ENCODE measurements at places on chromosomes 2 and 18.

DNA sequence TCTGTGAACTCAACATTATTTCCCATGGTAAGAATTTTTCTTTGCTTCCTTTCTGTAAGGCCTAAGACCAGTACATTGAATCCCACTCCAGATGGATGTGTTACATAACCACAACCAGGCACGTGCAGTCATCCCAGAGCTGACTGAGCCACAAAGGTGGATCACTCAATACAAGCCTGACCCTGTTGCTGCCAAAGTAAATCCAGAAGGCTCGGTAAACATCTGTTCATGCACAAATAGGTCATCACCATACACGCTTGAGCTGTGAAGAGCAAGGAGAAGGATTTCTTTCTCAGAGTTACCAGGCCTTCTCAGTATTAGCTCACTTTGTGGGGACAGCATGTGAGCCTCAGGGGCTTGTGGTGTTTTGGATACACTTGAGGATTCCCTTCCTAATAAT is 791.4 kb upstream of the FANCL start:
- peak; percentile 100 for DNase-seq

DNA sequence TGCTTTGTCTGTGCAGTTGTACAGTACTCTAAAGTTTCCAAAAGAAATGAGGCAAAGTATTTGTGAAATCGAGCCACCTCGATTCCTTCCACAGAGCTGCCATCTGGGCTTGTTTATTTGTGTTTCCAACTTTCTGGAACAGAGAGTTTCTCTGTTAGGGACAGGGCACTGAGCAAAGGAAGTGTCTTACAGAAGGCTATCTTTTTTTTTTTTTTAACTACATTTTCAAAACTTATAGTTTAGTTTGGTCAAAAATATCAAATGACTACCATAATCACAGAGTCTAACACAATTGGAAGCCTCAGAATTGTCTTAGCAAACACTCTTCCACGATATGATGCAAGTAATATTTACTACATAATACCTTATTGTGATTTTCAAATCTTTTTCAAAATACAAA is 796 bp downstream of the RFTN2 start:
- DNase-seq = no peak

- no peak for DNase-seq
Measured at GRCh38 chr2:147182260-147182659, 662.6 kb upstream of the ACVR2A start.

DNA sequence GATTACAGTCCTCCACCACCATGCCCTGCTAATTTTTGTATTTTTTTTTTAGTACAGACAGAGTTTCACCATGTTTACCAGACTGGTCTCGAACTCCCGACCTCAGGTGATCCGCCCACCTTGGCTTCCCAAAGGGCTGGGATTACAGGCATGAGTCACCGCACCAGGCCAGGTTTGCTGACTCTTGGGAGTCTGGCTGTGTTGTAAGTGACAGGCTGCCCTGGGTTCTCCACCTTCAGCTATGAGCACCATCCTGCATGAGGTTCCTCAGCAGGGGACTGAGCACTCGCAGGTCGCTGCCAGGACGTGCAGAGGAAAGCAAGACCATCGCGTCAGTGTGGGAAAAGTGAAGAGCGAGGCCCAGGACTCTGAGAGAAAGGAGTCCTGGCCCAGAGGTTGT is 112.6 kb upstream of the NDUFV2 start:
- no peak for DNase-seq

DNA sequence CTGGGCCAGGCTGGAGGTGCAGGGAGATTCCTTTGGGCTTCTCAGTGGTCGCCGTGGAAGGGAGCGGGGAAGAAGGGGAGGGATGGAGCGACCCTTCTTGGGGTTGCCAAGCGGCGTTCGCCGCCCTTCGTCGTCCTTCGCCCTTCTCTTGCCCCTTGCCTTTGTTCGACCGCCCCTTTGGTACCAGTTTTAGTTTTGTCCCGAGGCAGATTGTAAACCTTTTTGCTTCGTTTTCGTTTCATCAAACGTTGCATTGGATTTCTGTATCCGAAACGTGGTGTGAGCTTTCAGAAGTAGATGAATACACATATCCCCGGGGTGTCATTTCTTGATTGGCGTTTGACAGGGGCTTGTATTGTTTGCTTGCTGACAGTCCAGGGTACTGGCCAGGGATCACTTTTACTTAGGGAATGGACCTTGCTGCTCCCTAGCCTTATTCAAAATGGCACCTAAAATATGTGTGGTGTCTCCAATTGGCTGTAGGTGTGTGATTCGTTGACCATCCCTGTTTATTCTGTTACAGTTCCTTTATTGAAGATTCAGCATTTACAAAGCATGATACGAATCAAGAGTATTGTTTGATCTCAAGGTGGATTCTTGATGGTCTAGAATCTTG is 788 bp downstream of the USP14 start:
- no peak for DNase-seq

DNA sequence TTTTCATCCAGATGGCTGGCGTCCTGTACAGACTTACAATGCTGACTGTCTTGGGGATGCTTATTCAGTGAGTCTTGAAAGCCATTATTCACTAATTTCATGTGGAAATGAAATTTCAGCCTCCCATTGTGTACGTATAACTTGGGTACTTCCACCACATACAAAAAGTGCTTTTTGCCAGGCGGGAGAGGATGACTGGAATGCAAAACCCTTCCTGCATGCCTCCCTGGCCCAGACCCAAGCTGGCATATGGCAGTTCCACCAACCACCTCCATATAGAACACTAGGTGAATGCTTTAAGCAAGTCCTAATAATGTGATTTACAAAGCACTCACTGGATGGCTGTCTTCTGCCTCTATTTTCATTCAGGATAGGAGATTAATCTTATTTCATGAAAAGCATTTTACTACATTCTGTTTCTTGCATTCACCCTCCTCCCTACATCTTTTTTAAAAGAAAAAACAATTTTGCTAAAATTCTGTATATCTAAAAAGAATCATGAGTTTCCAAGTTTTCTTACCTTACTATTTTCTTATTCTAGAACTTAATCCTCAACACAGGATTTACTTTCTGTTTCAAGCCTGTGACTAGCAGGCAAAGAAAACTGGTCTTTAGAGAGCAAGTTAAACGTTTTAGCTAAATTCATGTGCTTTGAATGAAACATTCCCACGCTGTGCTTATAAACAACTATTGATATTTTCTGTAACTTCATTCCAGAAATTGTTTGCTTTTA is 327.6 kb downstream of the NCKAP5 start:
- peak; percentile 75 for DNase-seq

GRCh38 chr2:48695991-48696390 is 59.5 kb downstream of the LHCGR start:
- DNase-seq = no peak

DNA sequence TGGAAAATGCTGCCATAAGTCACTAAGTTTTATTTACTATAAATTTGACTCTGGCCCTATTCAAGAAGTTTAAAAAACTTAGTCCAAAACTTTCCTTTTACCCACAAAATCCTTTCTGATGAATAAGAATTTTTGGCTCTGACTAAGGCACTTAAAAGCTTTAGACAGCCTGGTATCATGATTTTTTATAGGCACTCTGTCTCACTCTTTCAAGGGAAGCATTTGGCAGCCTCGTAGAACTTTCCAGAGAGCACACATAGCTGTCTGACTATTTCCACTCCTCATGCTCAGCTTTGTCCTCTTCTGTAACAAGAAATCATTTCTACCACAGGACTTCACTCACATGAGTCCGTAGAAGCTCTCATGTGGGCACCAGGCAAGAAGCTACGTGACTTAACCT is 32.3 kb upstream of the XDH start:
- no peak for DNase-seq

DNA sequence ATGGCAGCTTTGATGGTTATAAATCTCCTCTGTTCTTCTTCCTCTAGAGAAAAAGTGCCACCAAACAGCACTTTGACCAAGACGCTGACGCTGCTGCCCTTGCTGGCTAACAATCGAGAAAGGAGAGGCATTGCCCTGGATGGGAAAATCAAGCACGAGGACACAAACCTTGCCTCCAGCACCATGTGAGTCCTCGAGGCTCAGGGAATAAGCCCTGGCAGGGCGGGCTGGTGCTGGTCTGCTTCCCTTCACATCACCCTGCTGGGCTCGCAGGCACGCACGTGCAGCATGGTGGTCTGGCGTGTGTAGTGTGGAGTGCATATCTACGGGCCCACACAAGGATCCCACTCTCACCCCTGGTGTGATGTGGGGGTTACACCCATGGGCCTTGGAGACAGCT is 19.4 kb upstream of the DGKD start:
- DNase-seq = no peak

All from NCI-H524 (cell line).